ENCODE measurements at places on chromosomes 6 and 20. TPM values are rescaled to one million over a fixed set of nuclear protein-coding genes. Genes with fewer than 3 reads are reported as not detected.

GRCh38 chr20:43820731-43821330, 93.8 kb upstream of the TOX2 start:
- H3K4me1 ChIP-seq = no peaks in the 10 kb centered on the region
- no peaks in the 10 kb centered on the region for H3K27me3 ChIP-seq
- no peak for DNase-seq
- no peaks in the 10 kb centered on the region for H3K36me3 ChIP-seq

- no peaks in the 10 kb centered on the region for H3K36me3 ChIP-seq
- no peaks in the 10 kb centered on the region for H3K27me3 ChIP-seq
- no peaks in the 10 kb centered on the region for H3K4me1 ChIP-seq
- H3K27ac ChIP-seq = no peak overlapping the region
- DNase-seq = no peak
These were observed 47.5 kb upstream of the PROKR2 start for GRCh38 chr20:5364136-5364821.

- no peaks in the 10 kb centered on the region for H3K27me3 ChIP-seq
- no peak overlapping the region for H3K4me3 ChIP-seq
- H3K36me3 ChIP-seq = no peaks in the 10 kb centered on the region
- H3K4me1 ChIP-seq = no peaks in the 10 kb centered on the region
- no peak for DNase-seq
These were observed 35.5 kb upstream of the SYNJ2 start for GRCh38 chr6:157946053-157946617.

GRCh38 chr20:49868538-49868937, 46.8 kb downstream of the SPATA2 start:
- H3K27me3 ChIP-seq = no peaks in the 10 kb centered on the region
- H3K27ac ChIP-seq = no peak overlapping the region
- H3K36me3 ChIP-seq = peaks cover 27% of the 10 kb centered on the region
- no peak overlapping the region for H3K4me3 ChIP-seq
- DNase-seq = no peak

DNA sequence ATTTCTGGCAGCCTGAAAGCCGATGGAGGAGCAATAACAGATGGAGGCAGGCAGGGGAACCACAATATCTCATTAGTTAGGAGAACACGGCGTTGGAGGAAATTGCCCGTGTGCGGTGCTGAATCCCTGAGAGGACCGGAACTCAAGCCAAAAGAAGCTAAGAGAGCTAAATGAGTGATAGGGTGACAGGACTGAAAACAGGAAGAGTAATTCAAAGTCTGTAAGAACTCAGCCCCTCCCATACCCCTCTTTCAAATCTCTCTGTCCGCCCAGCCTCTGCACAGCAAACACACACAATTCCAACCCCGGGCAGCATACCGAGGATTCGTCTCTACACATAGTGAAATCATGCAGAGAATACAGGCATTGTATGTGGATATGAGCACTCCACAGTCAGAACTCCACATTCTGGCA, 2.6 kb upstream of the IPCEF1 start:
- H3K36me3 ChIP-seq = no peaks in the 10 kb centered on the region
- peaks cover 7% of the 10 kb centered on the region for H3K27me3 ChIP-seq
- H3K4me3 ChIP-seq = no peak overlapping the region
- H3K4me1 ChIP-seq = no peaks in the 10 kb centered on the region

DNA sequence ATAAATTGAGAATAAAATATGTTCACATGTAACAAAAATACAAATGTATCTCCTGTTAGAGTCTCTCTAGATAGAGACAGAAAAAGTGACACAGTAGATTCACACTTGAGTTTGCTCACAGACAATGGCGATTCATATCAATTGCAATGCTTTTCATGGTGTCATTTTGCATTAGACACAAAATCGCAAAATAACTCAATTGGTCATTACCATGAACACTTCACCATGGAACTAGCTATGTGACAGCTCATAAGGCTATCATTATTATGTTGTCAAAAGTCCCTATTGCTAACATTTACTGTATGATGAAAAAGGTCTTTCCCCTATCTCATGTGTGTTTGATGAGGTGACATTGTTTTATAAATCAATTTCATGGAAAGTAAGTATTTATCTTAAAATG, 249.5 kb upstream of the AGPAT4 start:
- H3K4me3 ChIP-seq = no peak overlapping the region
- no peaks in the 10 kb centered on the region for H3K36me3 ChIP-seq
- H3K27ac ChIP-seq = no peak overlapping the region

GRCh38 chr20:49104365-49104648, 58.2 kb downstream of the CSE1L start:
- H3K4me1 ChIP-seq = peaks cover 12% of the 10 kb centered on the region
- DNase-seq = no peak

- no peaks in the 10 kb centered on the region for H3K4me1 ChIP-seq
- no peak for DNase-seq
- no peaks in the 10 kb centered on the region for H3K36me3 ChIP-seq
- H3K27me3 ChIP-seq = no peaks in the 10 kb centered on the region
- H3K27ac ChIP-seq = no peak overlapping the region
These were observed 188.4 kb upstream of the TSHZ2 start for GRCh38 chr20:52783769-52784168.

GRCh38 chr6:113529196-113529595, 327.9 kb upstream of the MARCKS start:
- no peak overlapping the region for H3K4me3 ChIP-seq
- H3K27ac ChIP-seq = no peak overlapping the region
- no peaks in the 10 kb centered on the region for H3K4me1 ChIP-seq
- H3K27me3 ChIP-seq = no peaks in the 10 kb centered on the region
- H3K36me3 ChIP-seq = no peaks in the 10 kb centered on the region

DNA sequence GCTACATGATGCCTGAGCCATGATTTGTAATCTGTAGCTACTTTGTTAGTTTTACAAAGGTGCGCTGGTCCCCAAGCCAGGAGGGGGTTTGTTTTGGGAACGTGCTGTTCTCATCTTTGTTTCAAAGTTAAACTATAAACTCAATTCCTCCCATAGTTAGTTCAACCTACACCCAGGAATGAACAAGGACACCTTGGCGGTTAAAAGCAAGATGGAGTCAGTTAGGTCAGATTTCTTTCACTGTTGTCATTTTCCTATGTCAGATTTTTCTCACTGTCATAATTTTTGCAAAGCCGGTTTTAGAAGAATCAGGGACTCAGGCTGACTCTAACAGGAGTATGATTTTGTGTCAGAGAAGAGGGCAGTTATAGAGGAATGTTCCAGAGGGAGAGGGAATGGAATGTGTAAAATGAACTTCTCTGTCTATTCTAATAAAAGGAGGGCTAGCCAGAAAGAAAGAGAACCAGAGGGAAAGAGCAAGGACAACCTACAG, 2.3 kb upstream of the GMPR start:
- H3K27ac ChIP-seq = no peak overlapping the region
- no peak for DNase-seq
- peak overlapping the region; percentile 36 for H3K4me3 ChIP-seq
- H3K4me1 ChIP-seq = peaks cover 33% of the 10 kb centered on the region

DNA sequence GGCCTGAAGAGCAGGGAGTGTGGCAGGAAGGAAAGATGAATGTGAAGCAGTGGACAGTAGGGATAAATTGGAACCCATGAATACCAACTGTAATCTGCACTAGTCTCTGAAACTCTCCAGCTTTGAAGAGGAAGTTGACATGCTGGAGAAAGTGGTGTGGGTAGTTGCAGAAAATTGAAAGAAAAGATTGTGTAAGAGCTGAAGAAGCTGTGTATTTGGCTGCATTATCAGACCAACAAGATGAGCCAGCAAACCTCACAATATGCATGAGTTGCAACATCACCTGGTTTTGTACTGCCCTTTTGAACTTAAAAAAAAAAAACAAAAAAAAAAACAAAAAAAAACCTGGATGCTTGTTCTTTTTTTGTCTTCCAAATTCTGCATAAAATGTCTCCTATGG, 921.9 kb upstream of the EYS start:
- no peaks in the 10 kb centered on the region for H3K27me3 ChIP-seq
- H3K4me1 ChIP-seq = no peaks in the 10 kb centered on the region
- H3K36me3 ChIP-seq = no peaks in the 10 kb centered on the region
- H3K27ac ChIP-seq = no peak overlapping the region
- no peak overlapping the region for H3K4me3 ChIP-seq

DNA sequence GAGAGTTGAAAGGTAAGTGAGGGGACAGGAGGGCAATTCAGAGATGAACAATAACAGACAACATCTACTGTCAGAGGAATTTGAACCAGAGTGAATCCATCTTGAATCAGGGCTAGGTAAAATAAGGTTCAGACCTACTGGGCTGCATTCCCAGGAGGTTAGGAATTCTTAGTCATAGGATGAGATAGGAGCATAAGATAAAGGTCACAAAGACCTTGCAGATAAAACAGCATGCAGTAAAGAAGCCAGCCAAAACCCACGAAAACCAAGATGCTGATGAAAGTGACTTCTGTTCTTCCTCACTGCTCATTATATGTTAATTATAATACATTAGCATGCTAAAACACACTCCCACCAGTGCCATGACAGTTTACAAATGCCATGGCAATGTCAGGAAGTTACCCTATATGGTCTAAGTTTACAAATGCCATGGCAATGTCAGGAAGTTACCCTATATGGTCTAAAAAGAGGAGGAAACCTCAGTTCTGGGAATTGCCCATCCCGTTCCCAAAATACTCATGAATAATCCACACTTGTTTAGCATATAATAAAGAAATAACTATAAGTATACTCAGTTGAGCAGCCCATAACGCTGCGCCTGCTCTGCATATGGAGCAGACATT, 248.5 kb downstream of the HAO1 start:
- no peak overlapping the region for H3K4me3 ChIP-seq
- H3K27ac ChIP-seq = no peak overlapping the region
- peaks cover 6% of the 10 kb centered on the region for H3K4me1 ChIP-seq
- peak; percentile 27 for DNase-seq
- no peaks in the 10 kb centered on the region for H3K27me3 ChIP-seq
- no peaks in the 10 kb centered on the region for H3K36me3 ChIP-seq

- DNase-seq = no peak
- no peaks in the 10 kb centered on the region for H3K27me3 ChIP-seq
These were observed 31.4 kb downstream of the NCOA6 start for GRCh38 chr20:34794006-34794585.

DNA sequence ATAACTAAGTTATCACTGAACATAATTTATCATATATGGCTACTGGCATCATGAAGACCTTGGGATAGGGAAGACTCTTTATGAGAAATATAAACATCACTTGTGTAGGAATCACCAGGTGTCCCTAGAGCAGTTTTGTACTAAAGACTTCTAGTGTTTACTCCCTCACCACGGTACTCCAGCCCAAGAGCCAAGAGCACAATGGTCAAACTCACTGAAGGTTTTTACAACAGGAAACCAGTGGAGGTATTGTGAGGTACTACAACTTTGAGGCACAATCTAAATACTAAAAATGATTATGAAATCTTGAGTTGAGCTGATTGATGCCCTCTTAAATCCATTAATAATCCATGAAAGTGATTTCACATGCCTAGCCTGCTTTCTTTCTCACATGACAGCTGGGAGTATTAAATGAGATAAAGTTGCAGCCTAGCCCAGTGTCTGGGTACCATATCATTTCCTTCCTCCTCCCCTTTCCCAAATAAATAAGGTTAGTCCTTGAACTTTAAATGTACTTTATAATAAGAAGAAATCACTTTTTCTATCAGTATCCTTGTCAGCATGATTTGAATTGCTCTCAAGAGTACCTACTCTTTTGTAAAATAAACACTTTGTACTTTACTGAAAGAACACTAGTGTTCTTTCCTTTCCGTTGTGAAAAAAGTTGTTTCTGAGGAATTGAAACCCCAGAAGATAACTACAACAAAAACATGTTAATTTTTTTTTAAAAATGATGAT, 26.5 kb downstream of the GLO1 start:
- H3K4me1 ChIP-seq = peaks cover 8% of the 10 kb centered on the region
- peak overlapping the region; percentile 29 for H3K27ac ChIP-seq
- peaks cover 8% of the 10 kb centered on the region for H3K36me3 ChIP-seq
- DNase-seq = no peak
- no peak overlapping the region for H3K4me3 ChIP-seq
- no peaks in the 10 kb centered on the region for H3K27me3 ChIP-seq

- H3K4me3 ChIP-seq = peak within 1 kb of the TSS; percentile 54
- no peaks in the 10 kb centered on the region for H3K36me3 ChIP-seq
- no peaks in the 10 kb centered on the region for H3K27me3 ChIP-seq
- H3K4me1 ChIP-seq = peaks cover 46% of the 10 kb centered on the region
- no peak within 1 kb of the TSS for H3K27ac ChIP-seq
- peak; percentile 91 for DNase-seq
These were observed at the start of gene SPEF1 for GRCh38 chr20:3781153-3781910. SPEF1 (minus strand) TSS chr20:3781448; CDS start chr20:3781287, 161 bp downstream.

DNA sequence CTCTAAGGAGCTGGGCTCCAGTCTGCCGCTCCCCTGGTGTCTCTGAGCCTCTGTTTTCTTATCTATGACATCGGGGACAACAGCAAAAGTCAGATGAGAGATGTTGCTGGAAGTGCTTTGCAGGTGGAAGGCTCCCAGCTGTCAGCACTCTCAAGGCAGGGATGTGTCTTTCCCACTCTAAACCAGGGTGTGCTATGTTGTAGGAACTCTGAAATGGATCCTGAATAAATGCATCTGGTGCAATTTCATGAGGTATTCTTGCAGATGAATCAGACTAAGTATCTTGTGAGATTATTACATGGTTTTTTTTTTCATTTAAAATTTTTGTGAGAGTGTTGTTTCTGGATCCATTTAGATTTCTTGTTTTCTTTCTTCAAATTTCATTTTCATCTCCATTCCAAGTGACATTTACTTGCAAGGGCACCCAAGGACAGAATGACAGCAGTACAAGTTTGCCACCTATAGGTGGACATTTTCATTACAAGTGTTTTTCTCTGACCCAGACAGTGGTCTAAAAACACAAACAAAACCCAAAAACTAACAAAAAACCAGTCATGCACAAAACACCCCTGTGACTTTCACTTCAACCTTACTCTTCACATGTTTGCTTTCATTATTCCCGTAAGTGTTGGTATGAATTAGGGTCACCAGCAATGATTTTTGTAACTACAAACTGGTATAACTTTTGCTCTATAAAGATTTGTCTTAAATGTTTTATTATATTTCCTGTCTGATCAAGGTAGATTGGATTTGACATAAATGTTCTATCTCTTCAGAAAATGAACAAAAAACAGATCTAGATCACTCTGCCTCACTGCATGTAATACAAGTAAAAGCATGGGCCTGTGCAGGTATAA, 14.7 kb upstream of the SIM1 start:
- no peaks in the 10 kb centered on the region for H3K4me1 ChIP-seq
- H3K4me3 ChIP-seq = no peak overlapping the region
- no peak for DNase-seq
- no peaks in the 10 kb centered on the region for H3K36me3 ChIP-seq
- no peak overlapping the region for H3K27ac ChIP-seq
- H3K27me3 ChIP-seq = peaks cover 12% of the 10 kb centered on the region

DNA sequence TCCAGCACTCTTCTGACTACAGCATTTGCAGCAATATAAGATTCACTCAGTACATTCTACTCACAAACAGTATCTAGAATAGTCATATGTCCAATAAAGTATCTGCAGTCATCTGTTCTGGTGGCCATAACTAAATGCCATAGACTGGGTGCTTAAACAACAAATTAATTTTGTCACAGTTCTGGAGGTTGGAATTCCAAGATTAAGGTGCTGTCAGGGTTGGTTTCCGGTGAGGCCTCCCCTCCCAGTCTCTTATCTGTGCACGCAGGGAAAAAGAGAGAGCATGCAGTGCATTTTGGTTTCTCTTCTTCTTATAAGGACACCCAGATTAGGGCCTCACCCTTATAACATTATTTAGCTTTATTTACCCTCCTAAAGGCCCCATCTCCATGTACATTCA, 21.3 kb upstream of the NUS1 start:
- DNase-seq = no peak
- no peak overlapping the region for H3K4me3 ChIP-seq

HEBP2 gene
- 49.6 TPM for polyA plus RNA-seq

TRIM40 gene
- polyA plus RNA-seq = not detected

BLTP3A gene
- 9.7 TPM for polyA plus RNA-seq

PTCHD4 gene
- 0.07 TPM for polyA plus RNA-seq

HTR1E gene
- polyA plus RNA-seq = not detected

CFAP61 gene
- polyA plus RNA-seq = 0.61 TPM

SRSF12 gene
- 0.91 TPM for polyA plus RNA-seq

EPPIN gene
- not detected for polyA plus RNA-seq

KHDC1 gene
- polyA plus RNA-seq = 1.0 TPM

OR2J3 gene
- not detected for polyA plus RNA-seq

Measured in adrenal gland (tissue), 19 donors.